ENCODE measurements at places on chromosomes 11 and 22.
A peak's percentile ranks its signal among the peaks of the same experiment; 100 is the strongest.

DNA sequence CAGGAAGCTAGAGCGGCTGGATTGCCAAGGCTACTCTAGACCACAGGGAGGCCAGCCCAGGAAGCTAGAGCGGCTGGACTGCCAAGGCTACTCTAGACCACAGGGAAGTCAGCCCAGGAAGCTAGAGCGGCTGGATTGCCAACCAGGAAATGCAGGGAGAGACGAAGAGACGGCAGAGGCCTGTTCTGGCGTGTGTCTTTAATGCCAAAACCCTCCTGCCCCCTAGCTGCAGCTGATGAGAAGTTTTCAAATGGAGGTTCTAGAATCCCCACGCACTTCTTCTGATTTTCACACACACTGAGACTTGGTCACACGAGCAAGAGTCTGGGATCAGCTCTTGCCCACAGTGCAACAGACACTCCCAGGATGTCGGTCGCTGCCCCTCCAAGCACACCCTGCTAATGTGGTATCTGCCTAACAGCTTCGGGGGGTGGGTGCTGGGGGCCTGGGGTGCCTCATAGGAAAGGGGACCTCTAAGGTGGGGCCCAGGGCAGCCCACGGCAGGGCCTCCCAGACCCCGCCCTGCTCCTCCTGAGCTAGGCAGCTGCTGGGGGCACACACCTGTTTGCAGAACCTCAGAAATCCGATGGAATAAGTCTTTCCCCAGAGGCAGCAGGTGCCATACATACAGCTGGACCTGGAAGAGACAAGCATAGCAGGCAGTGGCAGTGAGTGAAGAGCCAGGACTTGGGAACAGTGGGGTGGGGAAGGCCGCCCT lies 28.5 kb downstream of the MAFF start:
- DNase-seq: peak; percentile 74

DNA sequence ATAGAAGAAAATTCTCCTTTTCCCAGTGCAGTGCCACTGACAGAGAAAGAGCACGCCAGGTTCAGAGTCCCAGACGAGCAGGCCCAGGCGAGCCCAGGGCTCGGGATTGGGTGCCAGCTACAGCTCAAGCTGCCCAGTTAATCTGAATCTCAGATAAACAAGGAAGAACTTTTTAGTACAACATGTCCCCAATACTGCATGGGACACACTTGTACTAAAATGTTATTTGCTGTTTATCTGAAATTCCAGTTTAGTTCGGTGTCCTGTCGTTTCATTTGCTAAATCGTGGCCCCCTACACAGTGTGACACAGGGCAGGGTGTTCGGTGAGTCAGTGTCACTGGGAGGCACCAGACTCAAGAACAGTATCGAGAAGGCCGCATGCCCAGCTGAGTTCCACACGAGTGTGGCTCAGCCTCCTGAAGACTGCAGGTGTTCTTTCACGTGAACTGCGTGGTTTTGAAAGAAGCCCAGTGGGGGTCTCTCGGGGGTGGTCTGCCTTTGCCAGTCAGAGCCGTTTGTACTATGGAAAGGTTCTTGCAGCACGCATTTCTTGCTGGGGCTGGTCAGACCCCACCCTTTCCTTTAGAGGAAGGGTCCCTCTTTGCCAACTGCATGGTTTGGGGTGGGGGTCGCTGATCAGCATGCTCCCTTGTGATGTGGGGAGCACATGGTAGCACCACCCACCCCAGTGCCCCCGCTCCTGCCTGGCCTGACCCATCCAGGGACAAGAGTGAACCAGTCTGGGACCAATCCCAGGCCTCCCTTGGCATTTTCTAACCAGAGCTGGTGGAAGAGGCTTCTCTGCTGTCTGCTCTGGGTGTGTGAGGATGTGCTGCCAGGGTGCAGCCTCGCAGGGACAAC lies 115.6 kb upstream of the B3GAT1 start:
- no peak for DNase-seq

DNA sequence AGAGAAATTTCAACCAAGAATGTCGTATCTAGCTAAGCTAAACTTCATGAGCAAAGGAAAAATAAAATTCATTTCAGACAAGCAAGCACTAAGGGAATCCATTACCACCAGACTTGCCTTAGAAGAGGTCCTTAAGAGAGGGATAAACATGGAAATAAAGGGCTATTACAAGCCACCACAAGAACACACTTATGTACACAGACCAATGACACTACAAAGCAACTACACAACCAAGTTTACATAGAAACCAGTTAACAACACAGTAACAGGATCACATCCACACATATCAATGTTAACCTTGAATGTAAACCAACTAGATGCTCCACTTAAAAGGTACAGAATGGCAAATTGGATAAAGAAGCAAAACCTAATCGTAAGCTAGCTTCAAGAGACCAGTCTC lies 38.0 kb downstream of the TMEM123 start:
- no peak for DNase-seq

GRCh38 chr11:66365711-66366619 lies 5.6 kb downstream of the SLC29A2 start:
- DNase-seq: no peak

DNA sequence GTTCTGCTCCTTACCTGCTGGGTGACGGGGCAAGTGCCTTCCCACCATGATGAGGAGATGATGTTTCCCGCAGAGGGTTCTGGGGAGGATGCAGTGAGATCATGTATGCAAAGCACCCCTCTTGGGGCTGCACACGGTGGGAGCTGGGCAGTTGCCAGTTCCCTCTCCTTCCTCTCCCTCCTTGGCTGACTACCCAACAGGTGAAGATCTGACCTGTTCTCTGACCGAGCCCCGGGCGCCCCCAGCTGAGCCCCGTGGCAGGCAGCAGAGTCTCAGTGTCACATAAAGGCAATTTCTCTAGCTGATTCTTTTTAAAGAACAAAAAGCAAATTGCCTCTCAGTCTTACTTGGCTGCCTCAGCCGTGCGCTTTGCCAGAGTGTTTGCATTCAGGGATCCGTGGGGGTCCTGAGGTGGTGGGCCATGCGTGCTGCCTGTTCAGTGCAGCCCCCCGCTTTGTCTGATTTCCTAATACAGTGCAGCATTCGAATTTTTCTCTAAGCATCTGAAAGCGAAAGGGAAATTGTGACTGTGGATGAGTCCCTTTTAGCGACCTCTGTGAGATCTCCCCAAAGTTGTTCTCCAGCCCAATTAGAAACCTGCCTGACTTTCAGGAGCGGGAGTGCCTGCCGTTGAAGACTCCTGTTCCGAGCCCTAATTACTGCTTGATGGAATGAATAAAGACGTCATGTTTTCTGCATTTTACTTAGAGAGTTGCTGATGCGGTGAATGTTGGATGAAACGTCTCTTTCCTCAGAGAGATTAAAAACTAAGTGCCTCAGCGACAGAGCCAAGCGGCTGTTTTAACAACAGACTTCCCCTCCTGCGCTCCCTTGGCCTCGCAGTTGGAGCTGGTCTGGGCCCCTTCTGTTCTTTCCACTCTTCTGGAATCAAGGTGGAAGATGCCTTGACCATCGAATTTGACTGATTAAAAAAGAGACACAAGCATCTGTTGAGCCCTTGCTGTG lies 86.0 kb downstream of the GRIK4 start:
- DNase-seq: no peak

DNA sequence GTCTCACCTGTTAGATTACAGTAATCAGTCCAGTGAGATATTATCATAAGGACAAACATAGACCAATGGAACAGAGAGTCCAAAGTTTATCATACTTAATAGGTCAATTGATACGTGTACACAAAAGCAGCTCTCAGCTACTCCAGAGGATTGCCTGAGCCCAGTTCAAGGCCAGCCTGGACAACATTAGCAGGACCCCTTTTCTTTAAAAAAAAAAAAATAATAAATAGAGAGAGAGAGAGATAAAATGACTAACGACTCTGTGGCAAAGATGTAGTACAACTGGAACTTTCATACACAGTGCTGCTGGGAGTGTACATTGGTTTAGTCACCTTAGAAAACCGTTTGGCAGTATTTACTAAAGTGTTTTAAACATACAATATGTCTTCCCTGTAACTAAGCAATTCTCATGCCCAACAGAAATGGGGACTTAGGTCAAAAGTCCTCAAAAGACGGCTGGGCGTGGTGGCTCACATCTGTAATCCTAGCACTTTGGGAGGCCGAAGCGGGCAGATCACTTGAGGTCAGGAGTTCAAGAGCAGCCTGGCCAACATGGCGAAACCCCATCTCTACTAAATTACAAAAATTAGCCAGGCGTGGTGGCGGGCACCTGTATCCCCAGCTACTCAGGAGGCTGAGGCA lies 10.6 kb downstream of the SNX32 start:
- no peak for DNase-seq

GRCh38 chr22:23065495-23066122 lies 4.7 kb upstream of the GNAZ start:
- DNase-seq: no peak

DNA sequence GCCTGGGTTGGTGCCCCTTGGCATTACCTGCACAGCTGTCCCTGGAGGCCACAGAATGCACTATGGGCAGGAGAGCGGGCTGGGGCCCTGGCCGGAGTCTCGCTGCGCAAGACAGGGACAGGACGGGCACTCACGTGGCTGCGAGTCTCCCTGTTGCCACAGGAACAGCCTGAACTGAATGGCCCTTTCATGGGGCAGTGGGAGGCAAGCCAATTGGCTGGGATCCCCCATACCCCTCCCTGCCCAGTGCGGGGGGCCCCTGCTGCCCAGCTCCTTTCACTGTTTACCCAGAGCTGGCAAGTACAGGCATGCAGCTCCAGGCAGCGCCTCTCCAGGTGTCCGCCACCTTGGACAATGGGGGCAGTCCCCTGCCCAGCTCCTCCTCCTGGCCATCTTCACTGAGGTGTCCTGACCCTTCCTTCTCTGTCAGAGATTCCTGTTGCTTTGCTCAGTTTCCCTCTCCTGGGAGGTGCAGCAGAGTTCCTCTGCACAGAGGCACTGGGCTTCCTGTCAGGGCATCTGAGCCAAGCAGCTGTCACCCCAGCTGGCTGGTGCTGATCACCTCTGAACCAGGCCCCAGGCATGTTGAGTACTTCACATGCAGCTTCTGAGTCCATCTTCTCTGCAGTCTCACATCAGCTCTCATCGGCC lies 5.2 kb downstream of the USP2 start:
- no peak for DNase-seq

- no peak for DNase-seq
Observed at GRCh38 chr11:123098990-123099389, 37.1 kb upstream of the HSPA8 start.

- DNase-seq: peak; percentile 22
Observed at GRCh38 chr11:14124350-14124749, 161.8 kb downstream of the SPON1 start.

- DNase-seq: peak; percentile 43
Observed at GRCh38 chr11:111635706-111636045, 33.4 kb downstream of the SIK2 start.

DNA sequence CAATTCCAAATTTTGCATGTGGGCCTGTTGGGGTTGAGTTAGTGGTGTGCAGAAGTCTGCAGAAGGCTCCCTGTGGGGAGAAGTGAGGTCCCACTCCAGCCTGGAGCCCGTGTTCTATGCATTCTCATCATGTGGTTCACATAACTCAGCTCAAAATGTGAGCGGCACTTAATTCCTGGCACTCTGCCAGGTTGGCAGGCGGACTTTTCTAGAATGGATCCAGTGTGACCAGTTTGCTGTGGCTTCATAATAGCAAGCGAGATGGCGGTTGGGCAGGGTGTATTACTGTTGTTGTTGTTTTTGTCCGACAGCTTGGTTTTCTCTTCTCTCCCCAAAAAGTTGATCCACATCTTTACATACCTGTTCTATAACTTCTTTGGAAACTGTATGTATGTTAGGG lies 146.8 kb upstream of the TTC12 start:
- no peak for DNase-seq

GRCh38 chr11:133386262-133386661 lies 146.0 kb downstream of the OPCML start:
- no peak for DNase-seq

DNA sequence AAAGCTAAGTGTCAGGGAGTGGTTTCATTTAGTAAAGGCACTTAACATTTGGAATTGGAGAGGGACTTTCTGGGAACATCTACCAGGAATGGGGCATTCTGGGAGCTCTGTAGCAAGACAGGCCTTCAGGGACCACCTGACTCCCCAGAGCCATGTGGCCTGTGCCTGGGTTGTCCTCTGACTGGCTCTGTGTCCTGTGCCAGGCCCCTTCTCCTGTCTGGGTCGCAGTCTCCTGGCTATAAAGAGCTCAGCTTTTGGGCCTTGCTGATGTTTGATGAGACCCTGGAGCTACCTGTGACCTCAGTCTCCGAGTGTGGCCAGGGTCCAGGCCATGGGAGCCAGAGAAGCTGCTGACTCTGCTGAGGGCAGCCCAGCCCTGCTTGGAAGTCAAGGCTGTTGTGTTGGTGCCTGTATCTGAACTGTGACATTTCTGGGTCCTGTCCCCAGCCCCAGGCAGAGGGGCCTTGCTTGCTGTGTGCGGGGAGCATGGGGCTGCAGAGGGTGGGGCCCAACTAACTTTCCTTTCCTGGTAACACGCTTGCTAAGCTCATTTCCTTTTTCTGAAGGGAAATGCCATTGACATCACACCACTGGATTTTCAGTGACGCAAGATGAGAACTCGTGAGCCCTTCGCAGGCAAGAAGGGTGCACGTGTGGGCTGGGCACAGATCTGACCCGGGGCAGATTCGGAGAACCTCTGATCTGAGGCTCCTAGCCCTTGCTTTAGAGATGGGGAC lies 41.3 kb downstream of the LRRC32 start:
- DNase-seq: peak; percentile 60

- no peak for DNase-seq
Observed at GRCh38 chr22:27159016-27159415, 501.6 kb downstream of the MIAT start.

DNA sequence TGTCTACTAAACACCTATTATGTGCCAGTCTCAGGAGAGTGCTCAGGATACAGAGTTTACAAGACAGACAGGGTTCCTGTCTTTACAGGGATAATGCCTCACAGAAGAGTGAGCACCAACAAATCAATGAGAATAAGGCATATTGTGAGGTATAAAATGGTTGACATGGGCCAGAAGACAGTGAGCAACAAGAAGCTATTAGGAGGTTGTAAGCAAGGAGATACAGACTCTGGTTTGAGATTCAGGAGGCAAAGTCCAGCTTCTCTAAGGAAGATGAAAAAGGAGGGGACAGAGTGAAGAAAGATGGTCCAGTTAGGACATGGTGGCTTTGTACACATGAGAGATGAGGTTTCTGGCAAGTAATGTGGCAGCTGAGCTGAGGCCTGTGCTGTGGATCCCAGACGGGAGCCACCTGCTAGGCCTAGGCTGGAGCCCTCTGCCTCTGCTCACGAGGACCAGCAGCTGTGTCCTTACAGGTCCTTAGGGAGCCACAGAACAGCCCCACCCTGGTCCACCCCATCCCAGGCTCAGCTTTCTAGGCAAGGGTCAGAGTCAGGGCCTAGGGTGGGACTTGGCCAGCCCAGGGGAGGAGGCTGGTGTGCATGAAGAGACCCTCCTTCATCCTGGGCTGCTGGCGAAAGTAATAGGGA lies 110.5 kb downstream of the ZNF280B start:
- no peak for DNase-seq

DNA sequence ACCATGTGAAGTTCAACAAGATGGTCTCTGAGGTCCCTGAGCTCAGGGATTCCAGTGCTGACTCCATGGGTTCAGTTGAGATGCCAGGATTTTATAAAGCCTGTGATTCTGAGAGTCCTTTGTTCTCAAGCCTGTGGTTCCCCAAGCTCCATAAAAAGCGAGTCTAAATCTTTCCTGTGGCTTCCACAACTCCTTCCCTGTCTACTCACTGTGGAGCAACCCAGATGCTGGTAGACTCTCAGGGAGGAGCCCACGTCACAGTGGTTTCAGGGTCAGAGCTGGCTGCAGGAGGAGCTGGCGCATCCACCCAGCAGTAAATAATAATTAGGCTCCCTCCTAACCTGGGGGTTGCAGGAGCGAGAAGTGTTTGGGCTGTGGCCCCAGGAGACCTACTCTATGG lies 2.0 kb upstream of the RELT start:
- no peak for DNase-seq
